ENCODE measurements at places on chromosomes 1 and 21.

- no peak for DNase-seq
Measured at GRCh38 chr21:37936010-37936785, 19.9 kb upstream of the KCNJ6 start.

DNA sequence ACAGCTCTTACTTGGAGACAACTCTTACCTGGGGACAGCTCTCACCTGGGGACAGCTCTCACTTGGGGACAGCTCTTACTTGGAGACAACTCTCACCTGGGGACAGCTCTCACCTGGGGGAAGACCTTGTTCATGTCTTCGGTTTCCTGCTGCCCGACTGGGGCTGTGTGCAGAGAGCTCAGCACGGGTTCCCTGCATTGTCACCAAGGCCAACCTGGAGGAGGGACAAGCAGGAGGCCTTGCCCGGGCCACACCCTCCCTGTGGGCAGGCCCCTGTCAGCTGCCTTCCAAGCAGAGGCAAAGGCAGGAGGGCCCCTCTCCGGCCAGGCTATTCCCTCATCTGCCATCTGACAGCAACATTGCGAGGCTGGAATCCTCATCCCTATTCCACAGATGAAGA, at the start of gene LDLRAD1:
Gene LDLRAD1, minus strand, starts transcription at position 208 of the 400 bp plus-strand sequence. Its CDS starts 74 bp downstream, at position 134.
- DNase-seq: no peak

DNA sequence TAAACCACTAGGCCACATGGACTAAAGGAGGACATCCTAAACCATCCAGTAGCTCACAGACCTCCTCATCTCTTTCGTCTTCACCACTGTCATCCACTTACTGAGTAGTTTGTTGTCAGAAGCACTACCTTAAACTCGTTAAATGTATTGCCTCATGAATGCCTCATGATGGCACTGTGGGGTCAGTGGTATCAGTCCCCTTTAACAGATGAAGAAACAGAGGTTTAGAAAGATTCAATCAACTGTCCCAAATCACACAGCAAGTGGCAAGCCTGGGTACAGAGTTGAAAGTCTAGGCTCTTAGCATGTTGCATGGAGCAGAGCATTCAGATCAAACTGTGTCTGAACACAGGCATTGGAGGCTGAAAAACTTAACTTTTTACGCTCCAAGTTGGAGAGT, 183.6 kb upstream of the KIAA0040 start:
- no peak for DNase-seq

- no peak for DNase-seq
Measured at GRCh38 chr1:159860456-159860855, 2.0 kb downstream of the VSIG8 start.

DNA sequence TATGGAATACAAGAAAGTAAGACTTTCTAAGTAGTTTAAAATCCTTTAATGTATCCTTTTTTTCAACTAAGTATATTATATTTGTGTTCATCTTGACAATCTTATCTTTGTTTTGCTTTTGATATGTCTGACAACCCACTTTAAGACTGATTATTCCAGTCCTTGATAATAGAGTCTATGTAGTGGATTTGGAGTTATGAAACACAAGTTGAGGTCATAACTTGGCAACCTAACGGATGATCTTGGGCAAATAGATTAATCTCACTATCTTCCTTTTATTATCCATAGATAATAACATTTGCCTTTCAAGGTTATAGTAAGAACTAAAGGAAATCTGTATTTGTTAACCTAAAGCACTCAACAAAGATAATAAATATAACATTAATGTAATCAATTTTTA, 4.8 kb upstream of the GBP2 start:
- DNase-seq: no peak

DNA sequence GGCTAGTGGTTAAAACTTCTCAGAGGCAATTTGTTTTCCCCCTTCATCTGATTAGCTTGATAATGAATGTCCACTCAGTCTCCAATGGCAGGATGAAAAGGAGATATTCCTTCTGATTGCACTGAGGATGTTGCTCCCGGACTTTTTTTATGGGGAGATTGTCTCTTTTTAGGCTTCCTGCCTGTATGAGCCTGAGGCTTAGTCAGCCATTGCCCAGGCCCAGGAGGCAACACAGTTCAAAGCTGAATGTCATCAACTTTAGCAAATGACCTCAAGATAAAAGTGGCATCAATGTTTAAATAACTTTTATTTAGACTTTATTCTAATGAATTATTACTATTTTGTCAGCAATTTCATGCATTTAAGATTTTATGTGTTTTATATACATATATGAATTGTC, 162.9 kb upstream of the PTBP2 start:
- no peak for DNase-seq

GRCh38 chr1:160579216-160579701, at the start of gene CD84:
Gene CD84 (minus strand): TSS chr1:160579496. CDS start chr1:160579437, 59 bp downstream.
- no peak for DNase-seq

DNA sequence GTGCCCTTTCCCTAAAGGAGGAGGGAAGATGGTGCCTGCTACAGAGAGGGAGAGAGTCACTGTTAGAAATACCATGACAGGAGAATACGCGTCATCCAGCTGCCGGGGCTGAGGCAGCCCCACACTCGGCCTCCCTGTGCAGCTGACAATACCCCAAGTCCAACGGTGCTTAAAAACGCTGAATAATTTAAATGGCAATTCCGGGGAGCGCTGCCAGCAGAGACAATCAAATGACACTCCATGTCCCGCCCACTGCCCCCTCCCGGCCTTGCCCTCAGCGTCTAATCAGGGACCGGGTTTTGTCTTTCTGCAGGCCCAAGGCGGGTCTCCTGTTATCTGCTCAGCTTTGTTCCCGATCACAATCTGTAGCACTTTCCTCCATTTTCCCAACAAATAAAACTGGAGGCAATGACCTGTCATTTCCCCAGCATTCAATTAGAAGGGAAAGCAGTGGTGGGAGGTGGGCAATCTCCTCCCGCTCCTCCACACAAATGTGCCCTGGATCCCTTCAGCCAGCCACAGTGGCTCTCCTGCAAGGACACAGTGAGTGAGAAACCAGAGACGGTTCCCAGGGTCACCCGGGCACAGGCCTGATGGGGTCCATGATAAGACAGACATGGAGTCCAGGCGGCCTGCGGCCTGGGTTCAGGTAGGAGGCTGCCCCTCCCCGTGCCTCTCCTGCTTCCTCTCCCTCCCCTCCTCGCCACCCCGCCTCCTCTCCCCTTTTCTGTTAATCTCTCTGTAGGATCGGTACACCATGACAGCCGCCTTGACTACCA, 42.7 kb upstream of the AJAP1 start:
- no peak for DNase-seq

- no peak for DNase-seq
Measured at GRCh38 chr1:58104960-58105359, 441.6 kb downstream of the OMA1 start.

- DNase-seq: no peak
Measured at GRCh38 chr1:185694081-185694480, 40.1 kb upstream of the HMCN1 start.

- DNase-seq: no peak
Measured at GRCh38 chr21:16194095-16194787, 464.5 kb downstream of the USP25 start.

GRCh38 chr1:243748706-243749283, 101.2 kb downstream of the AKT3 start:
- DNase-seq: peak; percentile 4

GRCh38 chr1:206949208-206949607, 2.9 kb upstream of the PIGR start:
- DNase-seq: no peak

GRCh38 chr1:51684776-51685175, 67.9 kb downstream of the OSBPL9 start:
- no peak for DNase-seq

- DNase-seq: no peak
Measured at GRCh38 chr1:16300436-16300835, 51.8 kb downstream of the FBXO42 start.

Measured in stimulated activated CD4-positive, alpha-beta T cell treated with anti-CD3 and anti-CD28 coated beads, TNF-alpha, amount 100 ng/mL, for 48 hours (primary cell).